Upper lobe of right lung (tissue), 1 donor: ENCODE measurements at places on chromosomes 4 and X. TPM values are rescaled to one million over a fixed set of nuclear protein-coding genes. Genes with fewer than 3 reads are reported as not detected.
A peak's percentile ranks its signal among the peaks of the same experiment; 100 is the strongest.

GRCh38 chr4:26351685-26352084, 30.9 kb downstream of the RBPJ start:
- DNase-seq = no peak
- H3K4me3 ChIP-seq = no peak overlapping the region
- no peaks in the 10 kb centered on the region for H3K36me3 ChIP-seq
- H3K27ac ChIP-seq = no peak overlapping the region

DNA sequence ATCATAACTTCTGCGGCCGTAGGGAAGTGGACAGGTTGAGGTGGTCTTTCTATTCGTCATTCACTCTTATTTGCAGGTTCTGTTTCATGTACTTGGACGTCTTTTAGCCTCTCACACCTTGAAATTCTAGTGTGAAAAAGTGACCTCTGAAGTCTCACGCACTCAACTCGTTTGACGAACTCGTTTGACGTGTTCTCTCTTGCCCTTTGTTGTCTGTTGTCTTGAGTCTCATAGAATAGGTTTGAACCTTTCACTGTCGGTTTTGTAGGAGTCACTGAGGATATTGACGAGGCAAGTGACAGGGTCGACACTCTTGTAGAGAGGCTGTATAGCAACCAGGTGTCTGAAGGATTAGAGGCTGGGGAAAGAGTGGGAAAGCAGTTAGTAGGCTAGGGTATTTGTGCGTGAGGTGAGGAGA, 1.1 kb upstream of the PGRMC2 start:
- no peaks in the 10 kb centered on the region for H3K27me3 ChIP-seq
- H3K36me3 ChIP-seq = no peaks in the 10 kb centered on the region

GRCh38 chrX:153378607-153379006, 22.5 kb downstream of the PNMA6E start:
- no peaks in the 10 kb centered on the region for H3K27me3 ChIP-seq
- no peaks in the 10 kb centered on the region for H3K4me1 ChIP-seq
- no peak overlapping the region for H3K4me3 ChIP-seq

GRCh38 chr4:111136438-111136837, 513.6 kb upstream of the PITX2 start:
- H3K4me1 ChIP-seq = no peaks in the 10 kb centered on the region
- no peak for DNase-seq
- no peak overlapping the region for H3K4me3 ChIP-seq

- no peaks in the 10 kb centered on the region for H3K4me1 ChIP-seq
- no peaks in the 10 kb centered on the region for H3K36me3 ChIP-seq
- no peak overlapping the region for H3K4me3 ChIP-seq
- DNase-seq = no peak
- no peak overlapping the region for H3K27ac ChIP-seq
These were observed 276.5 kb downstream of the PPP4R3C start for GRCh38 chrX:27186671-27187070.

DNA sequence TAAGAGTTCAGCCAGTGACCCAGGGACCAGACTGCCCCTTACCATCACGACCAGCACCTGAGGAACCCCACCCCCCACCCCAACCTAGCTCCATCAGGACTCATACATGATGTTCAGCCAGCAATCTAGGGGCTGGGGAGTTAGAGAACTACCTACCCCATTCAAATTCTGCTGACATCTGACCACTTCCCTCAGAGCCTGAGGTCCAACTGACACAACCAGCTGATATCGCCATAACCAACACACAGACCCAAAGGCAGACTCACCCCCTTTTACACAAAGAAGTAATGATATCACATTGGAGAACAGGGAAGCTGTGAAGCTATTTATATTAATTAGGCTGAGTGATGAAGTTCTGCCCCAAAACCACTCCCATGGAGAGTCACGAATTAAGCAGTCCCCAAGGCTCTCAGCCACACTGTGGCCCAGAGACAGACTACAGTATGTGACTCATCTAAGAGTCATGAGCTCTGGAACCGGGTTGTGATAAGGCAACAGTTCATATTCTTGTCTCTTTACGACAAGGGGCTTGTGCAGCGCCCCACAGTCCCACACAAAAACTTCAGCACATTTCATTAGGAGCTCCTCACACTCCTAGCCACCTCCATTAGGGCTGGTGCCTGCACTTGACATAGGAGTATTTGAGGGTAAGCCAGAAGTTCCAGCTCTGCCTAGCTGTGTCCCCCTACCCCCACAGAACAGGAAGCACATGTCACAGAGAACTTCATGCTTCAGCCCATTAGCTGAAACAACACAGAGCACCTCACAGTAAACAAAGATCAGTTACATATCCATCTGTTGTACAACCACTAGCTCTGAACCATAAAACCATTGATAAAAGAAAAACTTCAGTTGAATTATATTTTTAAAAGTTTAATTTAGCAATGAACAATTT, 184.7 kb upstream of the ZCCHC13 start:
- no peak overlapping the region for H3K27ac ChIP-seq
- no peaks in the 10 kb centered on the region for H3K4me1 ChIP-seq
- no peaks in the 10 kb centered on the region for H3K36me3 ChIP-seq
- no peak overlapping the region for H3K4me3 ChIP-seq
- no peak for DNase-seq

- peaks cover 13% of the 10 kb centered on the region for H3K4me1 ChIP-seq
- H3K4me3 ChIP-seq = no peak overlapping the region
- H3K27ac ChIP-seq = no peak overlapping the region
- no peaks in the 10 kb centered on the region for H3K36me3 ChIP-seq
- DNase-seq = no peak
- no peaks in the 10 kb centered on the region for H3K27me3 ChIP-seq
These were observed 6.8 kb downstream of the ARHGAP4 start for GRCh38 chrX:153919281-153919680.

GRCh38 chrX:31522760-31523159, 450.9 kb upstream of the FTHL17 start:
- no peak for DNase-seq
- H3K27ac ChIP-seq = no peak overlapping the region
- H3K4me1 ChIP-seq = no peaks in the 10 kb centered on the region
- H3K36me3 ChIP-seq = no peaks in the 10 kb centered on the region

GRCh38 chrX:135411893-135412292, 9.9 kb upstream of the SMIM10L2A start:
- no peaks in the 10 kb centered on the region for H3K27me3 ChIP-seq
- no peak overlapping the region for H3K4me3 ChIP-seq
- no peaks in the 10 kb centered on the region for H3K36me3 ChIP-seq
- no peak overlapping the region for H3K27ac ChIP-seq
- no peak for DNase-seq

DNA sequence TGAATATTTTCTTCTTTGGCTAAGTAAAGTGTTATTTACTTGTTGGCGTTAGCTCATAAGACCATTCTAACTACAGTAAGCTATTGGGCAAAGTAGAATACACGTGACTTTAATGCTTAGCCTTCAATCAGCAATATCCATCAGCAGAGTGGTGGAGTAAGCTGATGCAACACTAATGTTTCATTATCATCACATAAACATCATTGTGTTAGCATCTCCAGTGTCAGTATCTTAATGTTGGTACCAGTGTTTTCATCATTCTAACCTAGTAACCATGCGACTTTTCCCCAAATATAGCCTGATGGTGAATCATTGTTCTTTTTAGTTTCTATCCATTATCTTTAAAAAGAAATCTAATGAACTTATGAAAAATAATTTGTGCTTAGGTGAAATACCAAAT, 48.5 kb downstream of the APOOL start:
- H3K27me3 ChIP-seq = no peaks in the 10 kb centered on the region
- no peak for DNase-seq
- H3K4me3 ChIP-seq = no peak overlapping the region
- no peak overlapping the region for H3K27ac ChIP-seq

- H3K27me3 ChIP-seq = no peaks in the 10 kb centered on the region
- H3K4me3 ChIP-seq = no peak overlapping the region
- H3K4me1 ChIP-seq = no peaks in the 10 kb centered on the region
- no peak for DNase-seq
- H3K36me3 ChIP-seq = no peaks in the 10 kb centered on the region
- no peak overlapping the region for H3K27ac ChIP-seq
These were observed 28.1 kb downstream of the ADAM29 start for GRCh38 chr4:174946246-174946645.

GRCh38 chr4:1960170-1960825, 48.5 kb downstream of the NELFA start:
- no peaks in the 10 kb centered on the region for H3K4me1 ChIP-seq
- H3K4me3 ChIP-seq = no peak overlapping the region
- no peak for DNase-seq
- no peaks in the 10 kb centered on the region for H3K27me3 ChIP-seq
- no peak overlapping the region for H3K27ac ChIP-seq

GRCh38 chr4:153241970-153242838, 38.0 kb downstream of the TRIM2 start:
- no peak for DNase-seq
- no peaks in the 10 kb centered on the region for H3K27me3 ChIP-seq
- no peak overlapping the region for H3K4me3 ChIP-seq
- no peak overlapping the region for H3K27ac ChIP-seq

DNA sequence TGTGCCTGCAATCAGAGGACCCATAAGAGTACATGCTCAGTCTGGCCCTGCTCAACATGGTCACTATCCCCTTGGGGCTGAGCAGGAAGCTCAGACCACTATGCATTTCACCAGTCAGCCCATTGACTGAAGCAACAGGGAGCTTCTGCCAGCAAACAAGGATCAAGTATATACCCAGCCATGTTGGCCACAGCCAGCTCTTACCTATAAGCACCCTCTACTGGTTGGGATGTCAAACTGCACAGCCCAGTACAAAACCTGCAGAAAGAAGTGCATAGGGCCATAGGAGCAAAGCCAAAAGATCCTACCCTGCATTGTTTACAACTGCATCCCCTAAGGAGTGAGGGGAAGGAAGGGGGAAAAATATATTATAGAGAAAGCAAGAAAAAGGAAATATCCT, 214.4 kb upstream of the CPEB2 start:
- H3K4me1 ChIP-seq = no peaks in the 10 kb centered on the region
- DNase-seq = no peak
- H3K36me3 ChIP-seq = no peaks in the 10 kb centered on the region

GRCh38 chrX:15873566-15873965, 19.0 kb upstream of the AP1S2 start:
- H3K36me3 ChIP-seq = no peaks in the 10 kb centered on the region
- H3K4me1 ChIP-seq = no peaks in the 10 kb centered on the region
- DNase-seq = no peak
- H3K27me3 ChIP-seq = no peaks in the 10 kb centered on the region

- H3K4me3 ChIP-seq = no peak overlapping the region
- peak; percentile 57 for DNase-seq
- no peaks in the 10 kb centered on the region for H3K4me1 ChIP-seq
- no peaks in the 10 kb centered on the region for H3K36me3 ChIP-seq
- H3K27me3 ChIP-seq = peaks cover 54% of the 10 kb centered on the region
- no peak overlapping the region for H3K27ac ChIP-seq
These were observed 55.0 kb upstream of the NKX1-1 start for GRCh38 chr4:1460967-1461868.

- DNase-seq = no peak
- H3K27me3 ChIP-seq = no peaks in the 10 kb centered on the region
- no peak overlapping the region for H3K27ac ChIP-seq
- no peaks in the 10 kb centered on the region for H3K4me1 ChIP-seq
- no peak overlapping the region for H3K4me3 ChIP-seq
- peaks cover 3% of the 10 kb centered on the region for H3K36me3 ChIP-seq
These were observed 10.5 kb downstream of the NELFA start for GRCh38 chr4:1998296-1998695.

DNA sequence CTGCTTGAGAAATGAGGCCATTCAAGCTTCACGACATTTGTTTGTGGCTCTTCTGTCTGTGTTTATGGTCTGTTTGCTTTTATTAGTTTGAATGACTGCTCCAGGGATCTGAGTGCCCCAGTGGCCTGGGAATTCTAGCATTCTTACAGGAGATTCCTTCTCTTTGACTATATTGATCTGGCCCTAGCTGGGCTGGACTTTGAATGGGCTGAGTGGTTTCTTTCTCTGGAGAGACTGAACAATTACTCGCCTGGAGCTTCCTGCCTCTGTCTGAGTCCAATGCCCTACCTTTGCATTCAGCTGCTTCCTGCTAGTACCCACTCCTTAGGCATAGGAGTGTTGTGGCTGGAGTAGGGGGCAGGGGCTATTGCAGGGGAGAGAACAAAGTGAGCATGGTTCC, 51.2 kb upstream of the EDA start:
- DNase-seq = no peak
- no peaks in the 10 kb centered on the region for H3K4me1 ChIP-seq
- H3K27ac ChIP-seq = no peak overlapping the region

DNA sequence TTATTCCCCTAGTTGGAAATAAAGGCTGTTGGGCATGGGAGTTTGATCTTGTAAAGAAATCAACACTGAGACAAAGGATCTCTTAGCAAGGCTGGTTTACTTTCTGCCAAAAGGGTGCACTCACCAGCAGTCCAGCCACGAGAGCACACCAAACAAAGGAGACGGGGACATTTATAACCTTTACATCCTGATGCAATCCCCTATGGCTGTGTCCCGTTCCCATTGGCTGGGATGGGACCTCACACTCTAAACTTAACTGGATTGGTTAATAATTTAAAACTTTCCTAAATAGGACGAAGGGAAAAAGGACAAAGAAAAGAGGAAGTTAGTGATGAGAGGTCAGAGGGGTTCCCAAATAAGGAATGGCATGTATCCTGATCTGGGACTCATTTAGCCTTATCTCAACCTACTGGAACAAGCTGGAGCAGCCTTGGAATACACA, 17.9 kb downstream of the METAP1 start:
- no peaks in the 10 kb centered on the region for H3K36me3 ChIP-seq
- H3K4me1 ChIP-seq = peaks cover 9% of the 10 kb centered on the region
- no peak overlapping the region for H3K27ac ChIP-seq
- H3K27me3 ChIP-seq = no peaks in the 10 kb centered on the region
- DNase-seq = no peak
- no peak overlapping the region for H3K4me3 ChIP-seq

DNA sequence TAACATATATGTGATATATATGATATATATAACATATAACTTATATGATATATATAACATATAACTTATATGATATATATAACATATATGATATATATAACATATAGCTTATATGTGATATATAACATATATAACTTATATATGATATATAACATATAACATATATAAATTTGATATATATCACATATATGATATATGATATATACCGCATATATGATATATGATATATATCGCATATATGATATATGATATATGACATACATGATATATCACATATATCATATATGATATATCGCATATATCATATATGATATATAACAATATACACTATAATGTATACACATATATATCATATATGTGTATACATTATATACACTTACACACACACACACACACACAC, 114.3 kb downstream of the ELOVL6 start:
- no peaks in the 10 kb centered on the region for H3K27me3 ChIP-seq
- no peaks in the 10 kb centered on the region for H3K36me3 ChIP-seq

Gene STARD8
- 39.4 TPM for total RNA-seq

Gene ZXDA
- 5.5 TPM for total RNA-seq

Gene SASH3
- 41.2 TPM for total RNA-seq

Gene ESX1
- total RNA-seq = not detected

Gene ZNF81
- 10.0 TPM for total RNA-seq

Gene CLNK
- 0.35 TPM for total RNA-seq

Gene GYPE
- total RNA-seq = 3.2 TPM

Gene TNMD
- not detected for total RNA-seq

Gene MAGEB6B
- total RNA-seq = not detected

Gene KLHL5
- 34.0 TPM for total RNA-seq
